ENCODE measurements at places on chromosomes 3 and 15.

DNA sequence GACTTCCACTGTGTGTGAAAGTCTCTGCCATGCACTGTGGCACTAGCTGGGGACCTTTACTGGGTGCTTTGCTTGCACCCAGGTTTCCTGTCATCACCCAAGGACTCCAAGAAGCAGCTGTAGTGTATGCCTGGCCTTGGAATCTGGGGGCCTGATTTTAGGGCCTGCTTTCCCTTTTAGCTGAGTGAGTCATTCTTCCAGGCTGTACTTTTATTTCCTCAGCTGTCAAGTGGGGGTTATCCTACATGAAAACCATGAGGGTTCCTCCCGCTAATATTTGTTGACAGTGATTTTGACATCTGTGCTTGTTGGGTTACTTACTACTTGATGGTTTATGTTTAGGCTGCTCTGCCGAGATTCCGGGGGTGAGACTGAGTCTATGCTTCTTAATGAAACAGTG is 18.5 kb downstream of the GORASP1 start:
- no peak for DNase-seq

DNA sequence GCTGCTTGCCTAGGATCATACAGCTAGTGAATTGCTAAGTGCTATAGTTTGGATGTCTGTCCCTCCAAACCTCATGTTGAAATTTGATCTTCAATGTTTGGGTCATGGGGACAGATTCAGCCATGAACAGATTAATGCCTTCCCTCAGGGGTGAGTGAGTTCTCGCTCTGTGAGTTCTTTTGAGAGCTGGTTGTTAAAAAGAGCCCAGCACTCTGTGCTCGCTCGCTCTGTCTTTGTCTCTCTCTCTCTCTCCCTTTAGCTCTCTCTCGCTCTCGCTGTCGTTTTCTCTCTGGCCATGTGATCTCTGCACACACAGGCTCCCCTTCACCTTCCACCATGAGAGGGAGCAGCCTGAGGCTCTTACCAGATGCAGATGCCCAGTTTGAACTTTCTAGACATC is 14.9 kb downstream of the TRH start:
- no peak for DNase-seq

- no peak for DNase-seq
These were observed 14.1 kb downstream of the ACAA1 start for GRCh38 chr3:38122712-38123290.

DNA sequence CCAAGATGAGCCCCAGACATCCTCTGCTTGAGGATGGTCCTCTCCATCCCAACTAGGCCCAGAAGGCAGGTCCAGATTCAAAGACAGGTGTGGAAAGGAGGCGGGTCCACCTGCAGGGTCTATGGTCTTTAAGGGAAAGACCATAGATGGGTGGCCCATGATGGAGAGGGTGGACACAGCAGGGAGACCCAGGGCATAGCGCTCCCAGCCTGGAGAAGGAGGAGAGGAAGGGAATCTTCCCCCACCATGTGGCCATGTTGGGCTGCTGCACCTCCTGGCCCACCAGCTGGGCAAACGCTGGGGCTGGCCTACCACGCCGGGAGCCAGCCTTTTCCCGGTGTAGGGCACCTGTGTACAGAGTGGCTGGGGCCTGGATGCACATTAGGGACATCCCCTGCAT is 265.2 kb upstream of the TLE3 start:
- no peak for DNase-seq

DNA sequence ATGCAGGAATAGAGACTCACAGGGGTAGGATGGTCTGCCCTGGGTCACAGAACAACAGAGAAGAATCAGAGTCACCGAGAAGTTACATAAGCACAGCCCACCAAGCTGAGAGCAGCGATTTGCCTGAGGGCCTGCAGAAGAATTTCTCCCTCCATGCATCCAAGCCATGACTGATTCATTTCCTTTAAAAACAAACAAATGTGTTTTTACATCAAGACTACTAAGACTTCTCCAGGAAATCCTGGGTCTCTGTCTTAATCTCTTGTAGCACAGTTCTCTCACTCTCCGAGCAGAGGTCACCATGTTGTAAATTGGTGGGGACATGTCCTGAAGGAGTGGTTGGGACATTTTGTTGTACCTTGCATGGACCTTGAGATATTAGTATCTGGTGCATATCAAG is 159.8 kb downstream of the THSD4 start:
- no peak for DNase-seq

DNA sequence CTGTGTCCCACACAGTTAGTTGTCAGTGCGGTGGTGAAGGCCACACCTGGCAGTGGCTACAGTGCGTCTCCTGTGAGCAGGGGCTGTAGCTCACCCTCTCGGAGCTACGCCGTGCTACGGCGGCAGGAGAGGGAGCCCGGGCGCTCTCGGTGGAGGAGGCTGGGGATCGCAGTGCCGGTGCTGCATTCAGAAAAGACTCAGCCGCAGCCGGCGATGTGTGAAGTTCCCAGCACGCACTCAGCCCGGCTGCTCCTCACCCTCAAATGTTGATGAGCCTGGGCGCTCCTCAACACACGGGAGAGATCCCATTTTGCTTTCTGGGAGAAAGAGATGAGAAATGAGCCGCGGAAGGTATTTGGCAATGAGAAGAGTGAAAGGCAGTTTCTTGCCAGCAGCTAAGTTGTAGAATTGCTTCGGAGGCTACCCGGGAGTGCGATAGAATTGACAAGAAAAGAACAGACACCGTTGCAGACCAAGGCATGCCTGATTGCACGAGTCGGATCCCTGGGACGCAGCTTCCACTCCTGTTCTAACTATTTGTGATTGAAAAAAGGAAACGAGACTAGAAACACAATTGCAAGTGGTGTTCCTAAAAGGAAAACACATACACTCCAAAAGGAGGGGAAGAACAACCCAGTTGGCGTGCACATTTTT is at the start of gene UNC13C:
Gene UNC13C (plus strand): TSS at position 189 of the 654 bp plus-strand sequence. CDS start 34,463 bp downstream, outside the sequence.
- no peak for DNase-seq

- DNase-seq, result no peak
These were observed 102.7 kb upstream of the CHD2 start for GRCh38 chr15:92797168-92798052.
